ENCODE measurements at places on chromosomes 2 and 18.

DNA sequence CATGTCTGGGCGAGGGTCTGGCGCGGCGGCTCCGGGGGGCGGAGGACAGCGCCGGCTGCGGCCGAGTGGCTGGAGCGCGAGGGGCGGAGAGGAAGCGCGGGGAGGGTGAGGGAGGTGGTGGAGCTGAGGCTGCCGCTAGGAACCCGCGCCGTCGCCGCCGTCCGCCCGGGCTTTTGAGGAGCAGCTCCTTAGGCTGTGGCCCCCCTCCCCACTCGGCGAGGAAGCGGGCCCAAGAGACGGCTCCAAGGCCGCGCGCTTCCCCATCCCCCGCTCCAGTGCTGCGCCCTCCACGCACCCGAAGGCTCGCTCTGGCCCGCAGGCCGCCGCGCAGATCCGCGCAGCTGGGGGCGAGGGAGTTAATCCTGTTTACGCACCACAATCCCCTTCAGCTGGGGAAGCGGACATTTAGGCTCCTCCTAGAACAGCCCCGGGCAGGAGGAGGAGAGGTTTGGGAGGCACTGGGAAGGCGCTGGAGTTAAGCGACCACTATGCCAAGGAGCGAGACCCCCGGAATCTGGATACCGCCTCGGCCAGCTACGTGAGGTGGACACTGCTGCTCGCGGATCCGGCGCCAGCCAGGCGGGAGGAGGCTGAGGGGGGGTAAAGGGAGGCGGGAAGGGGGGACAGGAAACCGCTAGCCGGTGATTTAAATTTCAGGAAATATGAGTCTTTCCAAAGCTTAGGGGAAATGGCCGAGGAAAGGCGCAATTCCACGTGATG, at the start of gene CNRIP1:
Gene CNRIP1 (minus strand): TSS at position 552 of the 720 bp plus-strand sequence. CDS start 549 bp downstream, at position 3.
- peak; percentile 18 for DNase-seq

DNA sequence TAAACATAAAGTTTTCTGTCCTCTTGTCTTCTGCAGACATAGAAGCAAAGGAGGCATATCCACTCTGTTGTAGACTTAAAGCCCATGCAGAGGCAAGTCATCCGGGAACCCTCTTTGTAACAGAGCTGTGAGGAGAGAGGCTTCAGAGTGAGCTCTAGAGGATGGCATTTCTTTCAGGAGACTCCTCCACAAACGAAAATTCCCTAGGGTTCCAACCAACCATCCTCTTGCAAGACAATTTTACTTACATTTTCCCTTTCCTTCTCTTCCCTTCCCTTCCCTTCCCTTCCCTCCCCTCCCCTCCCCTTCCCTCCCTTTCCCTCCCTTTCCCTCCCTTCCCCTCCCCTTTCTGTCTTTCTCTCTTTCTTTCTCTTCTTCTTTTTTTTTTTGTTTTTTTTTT, 446.3 kb upstream of the MAP2 start:
- DNase-seq: no peak

DNA sequence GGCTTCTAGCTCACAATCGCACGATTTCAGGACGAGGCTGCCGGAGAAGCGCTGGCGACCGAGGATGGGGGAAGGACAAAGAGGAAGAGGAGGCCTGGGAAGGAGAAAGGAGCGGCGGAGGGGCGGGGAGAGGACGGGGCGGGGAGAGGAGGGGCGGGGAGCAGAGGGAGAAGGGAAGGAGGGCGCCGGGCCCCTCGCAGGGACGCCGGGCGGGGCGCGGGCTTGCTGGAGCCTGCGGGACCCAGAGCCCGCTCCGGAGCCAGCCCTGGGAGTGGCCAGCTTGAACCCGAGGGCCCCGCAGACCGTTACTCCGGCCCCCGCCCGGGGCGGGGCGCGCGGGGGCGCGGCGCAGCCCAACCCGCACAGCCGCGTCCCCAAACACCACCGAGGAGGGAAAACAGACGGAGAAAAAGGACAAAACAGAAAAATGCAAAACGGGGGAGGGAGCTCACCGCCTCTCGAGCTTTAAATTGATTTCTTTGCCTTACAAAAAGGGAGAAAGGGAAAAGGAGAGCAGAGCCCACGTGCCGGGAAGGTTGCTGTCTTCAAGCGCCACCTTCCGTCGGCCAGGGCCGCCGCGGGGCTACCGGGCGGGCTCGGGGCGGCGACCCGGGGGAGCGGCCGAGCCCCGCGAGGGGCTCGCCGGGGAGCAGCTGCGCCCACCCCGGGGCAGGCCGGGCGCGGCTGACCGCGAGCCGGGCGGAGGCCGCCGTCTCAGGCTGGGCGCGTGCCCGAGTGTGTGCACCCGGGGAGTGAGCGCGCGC, 781 bp upstream of the SOX11 start:
- no peak for DNase-seq

DNA sequence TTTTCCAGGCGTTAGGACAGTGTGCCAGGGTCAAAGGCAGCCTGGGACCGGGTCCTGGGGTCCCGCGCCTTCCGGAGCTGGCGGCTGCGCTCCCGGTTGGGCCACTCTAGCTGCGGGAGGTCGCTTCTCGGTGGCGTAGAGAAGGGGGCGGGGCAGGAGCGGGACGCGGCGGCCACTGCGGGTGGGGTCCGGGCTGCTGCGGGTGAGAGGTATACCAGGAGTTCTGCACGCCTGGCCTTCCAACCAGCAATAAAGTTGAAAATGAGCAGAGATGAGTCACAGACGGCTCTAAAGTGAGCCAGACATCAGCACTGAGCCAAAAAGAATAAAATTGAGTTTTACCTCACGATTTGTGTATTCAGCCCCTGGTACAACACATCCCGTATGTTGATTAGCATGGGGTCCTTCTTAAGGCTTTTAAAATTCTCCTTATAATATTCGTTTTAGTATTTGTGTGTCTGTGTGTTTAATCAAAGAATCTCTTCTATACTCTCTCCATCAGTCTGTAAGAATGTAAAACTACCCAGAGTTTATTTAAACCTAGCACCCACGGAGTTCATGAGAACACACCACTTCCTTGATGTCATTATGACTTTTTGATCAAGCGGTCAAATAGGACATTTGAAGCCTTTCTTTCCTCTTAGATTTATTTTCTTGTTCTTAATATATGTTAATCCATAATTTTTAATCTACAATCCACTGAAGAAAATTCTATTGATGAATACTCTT, at the start of gene C1GALT1C1L:
Gene C1GALT1C1L (minus strand): TSS at position 108 of the 729 bp plus-strand sequence. CDS start 107 bp downstream, at position 1.
- peak; percentile 34 for DNase-seq

DNA sequence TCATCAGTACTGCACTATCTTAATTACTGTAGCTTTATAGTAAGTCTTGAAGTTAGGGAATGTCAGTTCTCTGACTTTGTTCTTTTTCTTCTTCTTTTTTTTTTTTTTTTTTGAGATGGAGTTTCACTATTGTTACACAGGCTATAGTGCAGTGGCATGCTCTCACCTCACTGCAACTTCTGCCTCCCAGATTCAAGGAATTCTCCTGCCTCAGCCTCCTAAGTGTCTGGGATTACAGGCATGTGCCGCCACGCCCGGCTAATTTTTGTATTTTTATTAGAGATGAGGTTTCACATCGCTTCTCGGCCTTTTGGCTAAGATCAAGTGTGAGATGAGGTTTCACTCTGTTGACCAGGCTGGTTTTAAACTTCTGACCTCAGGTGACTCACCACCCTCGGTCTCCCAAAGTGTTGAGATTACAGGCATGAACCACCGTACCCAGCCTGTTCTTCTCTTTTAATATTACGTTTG, 41.9 kb upstream of the TANC1 start:
- no peak for DNase-seq

DNA sequence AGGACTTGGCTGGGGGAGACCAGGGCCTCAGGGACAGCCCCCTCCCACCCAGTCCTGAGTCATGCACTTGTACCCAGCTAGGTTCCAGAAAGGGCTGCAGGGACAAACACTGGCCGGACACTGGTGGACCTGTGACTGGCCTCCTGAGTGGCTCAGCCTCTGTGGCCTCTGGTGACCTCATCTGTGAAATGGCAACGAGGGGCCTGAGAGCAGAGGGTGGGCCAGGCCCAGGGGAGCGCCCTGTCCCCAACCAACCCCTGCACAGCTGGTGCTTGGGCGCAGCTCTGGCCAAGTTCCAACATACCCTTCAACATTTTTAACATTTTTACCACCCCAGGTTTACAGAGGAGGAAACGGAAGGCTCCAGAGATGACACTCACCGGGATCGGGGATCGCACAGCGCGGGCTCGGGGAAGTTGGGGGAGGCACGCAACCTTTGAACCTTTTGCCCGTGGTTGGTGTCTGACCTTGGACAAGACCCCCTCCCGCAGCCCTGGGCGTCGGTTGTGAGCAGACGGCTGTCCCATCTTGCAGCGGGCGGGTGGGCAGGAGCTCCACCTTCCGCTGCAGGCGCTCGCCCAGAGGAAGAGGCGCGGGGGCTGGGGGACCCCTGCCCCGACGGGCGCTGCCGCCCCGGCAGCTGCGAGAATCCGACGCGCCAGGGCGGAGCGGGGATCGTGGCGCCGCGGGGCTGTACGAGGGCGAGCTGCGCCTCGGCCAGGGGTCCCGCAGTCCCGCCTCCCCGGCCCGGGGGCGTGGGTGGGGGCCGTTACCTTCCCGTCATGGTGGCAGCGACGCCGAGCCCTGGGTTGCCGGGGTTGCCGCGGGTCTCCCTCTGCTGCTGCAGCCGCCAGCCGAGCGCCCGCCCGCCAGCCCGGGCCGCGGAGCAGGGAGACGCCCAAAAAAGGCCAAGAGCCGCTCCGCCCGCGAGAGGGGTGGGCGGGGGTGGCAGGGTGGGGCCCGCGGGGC, 805 bp downstream of the LIMS2 start:
- peak; percentile 52 for DNase-seq

- no peak for DNase-seq
Observed at GRCh38 chr2:132678483-132678882, 8.5 kb upstream of the LYPD1 start.

GRCh38 chr18:67672155-67672554, 155.6 kb upstream of the DSEL start:
- DNase-seq: no peak

DNA sequence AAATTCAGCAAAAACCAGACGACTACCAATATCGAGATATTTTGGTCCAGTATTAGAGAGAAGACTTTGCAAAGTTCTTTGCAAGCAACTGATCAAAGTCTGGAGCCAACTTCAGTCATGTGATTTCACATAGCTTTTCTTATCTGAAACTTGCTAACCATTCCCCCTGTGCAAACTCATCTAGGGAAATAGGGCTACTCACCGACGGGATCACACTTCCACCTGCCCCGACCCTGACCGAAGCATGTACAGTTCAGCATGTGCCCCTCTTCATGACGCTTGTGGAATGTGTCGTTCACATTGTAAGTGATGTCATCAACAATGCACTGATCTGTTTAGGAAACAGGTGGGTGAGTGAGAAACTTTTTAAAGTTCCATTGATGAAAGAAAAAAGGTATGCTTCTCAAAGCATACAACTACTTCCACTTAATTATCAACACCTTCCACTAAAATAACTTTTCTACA, 15.4 kb downstream of the FN1 start:
- DNase-seq: no peak

DNA sequence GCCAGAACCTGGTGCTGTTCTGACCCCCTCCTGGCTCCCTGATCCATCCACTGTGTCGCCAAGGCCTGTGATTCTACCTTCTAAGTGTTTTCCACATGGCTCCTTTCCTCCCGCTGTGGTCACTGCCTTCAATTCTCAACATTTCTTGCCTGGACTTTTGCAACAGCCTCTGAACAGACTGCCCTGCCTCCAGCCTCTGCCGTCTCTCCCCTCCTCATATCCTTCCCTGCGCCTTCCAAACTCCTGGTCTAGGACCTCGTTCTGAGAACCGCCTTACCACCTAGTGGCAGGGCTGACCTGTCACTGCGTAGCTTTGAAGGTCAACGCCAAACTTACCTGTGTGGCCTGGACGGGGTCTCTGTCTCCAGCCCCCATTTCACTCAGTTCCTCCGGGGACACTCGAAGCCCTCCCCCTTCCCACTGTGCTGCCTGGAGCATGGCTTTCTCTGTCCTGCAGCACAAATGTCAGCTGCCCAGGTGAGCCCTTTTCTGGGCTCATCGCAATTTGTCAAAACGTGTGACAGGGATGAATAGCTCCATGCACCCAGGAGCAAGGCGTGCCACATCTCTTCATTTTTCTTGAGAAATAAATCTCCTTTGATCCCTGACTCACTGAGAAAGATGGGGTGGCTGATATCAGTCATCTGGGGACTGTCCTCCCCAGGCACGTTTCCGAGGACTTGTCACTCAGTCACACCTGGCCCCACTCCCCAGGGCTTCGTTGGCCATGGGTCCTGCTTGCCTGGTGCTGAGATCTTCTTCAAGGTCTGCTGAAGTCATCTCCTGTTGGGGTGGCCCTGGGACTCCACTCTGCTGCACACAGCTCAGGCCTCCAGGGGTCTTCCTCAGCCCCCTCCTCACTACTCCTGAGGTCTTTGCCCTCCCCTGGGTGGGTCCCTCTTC, 46.7 kb downstream of the LDLRAD4 start:
- DNase-seq: peak; percentile 86
